ENCODE measurements at places on chromosomes 11 and 22. TPM values are rescaled to one million over a fixed set of nuclear protein-coding genes. Genes with fewer than 3 reads are reported as not detected.

DNA sequence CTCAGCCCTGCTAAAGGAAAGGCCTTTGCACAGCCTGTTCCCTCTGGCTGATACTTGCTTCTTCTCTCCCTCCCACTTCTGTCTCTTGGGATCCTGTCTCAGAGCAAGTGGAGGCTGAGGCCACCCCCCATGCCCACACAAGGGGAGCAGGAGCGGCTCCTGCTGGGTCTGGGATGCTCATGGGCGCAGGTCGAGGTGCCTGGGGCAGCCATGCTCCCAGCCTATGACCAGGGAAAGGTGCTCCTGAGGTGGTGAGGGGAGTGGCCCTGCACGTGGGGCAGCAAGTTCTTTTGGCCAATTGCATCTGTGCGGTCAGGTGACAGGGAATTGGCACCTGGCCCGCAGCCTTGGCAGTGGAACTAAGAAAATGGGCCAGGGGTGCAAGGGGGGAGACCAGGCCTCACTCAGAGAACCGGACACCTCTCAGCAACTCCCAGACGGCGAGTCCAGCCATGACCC is 1.5 kb downstream of the MAPK11 start:
- peaks cover 43% of the 10 kb centered on the region for H3K4me1 ChIP-seq
- H3K27me3 ChIP-seq: peaks cover under 1% of the 10 kb centered on the region
- DNase-seq: peak; percentile 80
- no peak overlapping the region for H3K27ac ChIP-seq
- H3K4me3 ChIP-seq: peak overlapping the region; percentile 56
- no peaks in the 10 kb centered on the region for H3K36me3 ChIP-seq

- no peak within 1 kb of the TSS for H3K27ac ChIP-seq
- peak within 1 kb of the TSS; percentile 54 for H3K4me3 ChIP-seq
- H3K27me3 ChIP-seq: peaks cover 33% of the 10 kb centered on the region
- peak; percentile 82 for DNase-seq
- H3K36me3 ChIP-seq: no peaks in the 10 kb centered on the region
- peaks cover 19% of the 10 kb centered on the region for H3K4me1 ChIP-seq
These were observed at the start of gene TMEM121B for GRCh38 chr22:17121233-17122195. TSS of gene TMEM121B (minus strand) at chr22:17121360. CDS start at chr22:17121127, 233 bp downstream.

DNA sequence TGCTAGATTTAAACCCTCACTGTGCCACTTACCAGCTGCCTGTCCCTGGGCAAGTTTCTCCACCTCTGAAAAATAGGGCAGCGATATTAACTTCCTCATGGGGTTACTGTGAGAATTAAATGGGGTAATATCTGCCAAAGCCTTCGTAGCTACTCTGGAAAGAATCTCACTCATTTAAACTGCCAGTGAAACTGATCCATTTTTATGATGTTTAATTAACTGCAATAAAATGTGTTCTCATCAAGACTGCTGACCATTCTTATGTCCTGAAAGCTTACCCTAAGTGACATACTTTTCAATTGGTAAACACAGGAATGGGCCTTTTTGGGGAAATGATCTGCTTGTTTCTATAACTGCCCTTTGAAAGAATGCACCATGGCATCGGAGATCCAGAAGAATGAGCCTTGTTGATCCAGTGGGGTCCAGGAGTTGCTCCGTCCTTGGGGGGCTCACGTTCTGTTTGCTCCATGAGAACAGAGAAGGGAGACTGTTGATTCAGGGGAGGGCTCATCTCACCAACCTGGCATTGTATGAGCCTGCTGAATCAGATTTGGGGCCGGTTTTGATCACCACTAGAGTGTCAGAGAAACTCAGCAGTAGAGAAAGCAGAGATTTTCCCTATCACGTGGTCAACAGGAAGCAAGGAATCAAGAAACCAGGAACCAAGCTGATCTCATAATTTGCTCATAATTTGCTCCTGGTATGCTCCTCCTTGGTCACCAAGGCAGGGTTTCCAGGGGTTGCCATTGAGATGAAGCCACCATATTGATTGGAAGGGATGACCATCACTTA is 7.0 kb upstream of the CCDC86 start:
- H3K27ac ChIP-seq: no peak overlapping the region
- H3K4me3 ChIP-seq: no peak overlapping the region
- no peaks in the 10 kb centered on the region for H3K36me3 ChIP-seq
- DNase-seq: no peak

DNA sequence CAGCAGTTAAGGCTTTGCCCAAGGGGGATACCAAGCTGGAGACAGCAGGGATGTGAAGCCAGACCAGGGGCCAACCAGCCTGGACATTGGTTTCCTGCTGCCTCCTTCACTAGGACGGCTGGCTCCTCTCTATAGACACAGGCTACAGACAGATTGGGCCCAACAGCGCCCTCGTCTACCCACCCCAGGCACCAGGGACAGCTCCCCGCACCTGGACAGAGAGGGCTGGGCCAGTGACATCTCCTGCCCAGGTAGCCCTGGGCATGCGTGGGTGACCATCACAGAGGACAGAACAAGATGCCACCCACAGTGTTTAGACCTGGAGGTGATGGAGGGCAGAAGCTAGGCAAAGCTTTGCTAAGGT is 1.2 kb downstream of the DKK3 start:
- peak overlapping the region; percentile 55 for H3K27ac ChIP-seq
- H3K36me3 ChIP-seq: no peaks in the 10 kb centered on the region
- H3K4me3 ChIP-seq: peak overlapping the region; percentile 57
- H3K27me3 ChIP-seq: peaks cover 15% of the 10 kb centered on the region
- H3K4me1 ChIP-seq: no peaks in the 10 kb centered on the region
- no peak for DNase-seq

- H3K27ac ChIP-seq: no peak overlapping the region
- H3K4me1 ChIP-seq: no peaks in the 10 kb centered on the region
- no peak overlapping the region for H3K4me3 ChIP-seq
- H3K36me3 ChIP-seq: peaks cover 17% of the 10 kb centered on the region
- DNase-seq: no peak
These were observed 29.0 kb downstream of the CTSC start for GRCh38 chr11:88308576-88308975.

DNA sequence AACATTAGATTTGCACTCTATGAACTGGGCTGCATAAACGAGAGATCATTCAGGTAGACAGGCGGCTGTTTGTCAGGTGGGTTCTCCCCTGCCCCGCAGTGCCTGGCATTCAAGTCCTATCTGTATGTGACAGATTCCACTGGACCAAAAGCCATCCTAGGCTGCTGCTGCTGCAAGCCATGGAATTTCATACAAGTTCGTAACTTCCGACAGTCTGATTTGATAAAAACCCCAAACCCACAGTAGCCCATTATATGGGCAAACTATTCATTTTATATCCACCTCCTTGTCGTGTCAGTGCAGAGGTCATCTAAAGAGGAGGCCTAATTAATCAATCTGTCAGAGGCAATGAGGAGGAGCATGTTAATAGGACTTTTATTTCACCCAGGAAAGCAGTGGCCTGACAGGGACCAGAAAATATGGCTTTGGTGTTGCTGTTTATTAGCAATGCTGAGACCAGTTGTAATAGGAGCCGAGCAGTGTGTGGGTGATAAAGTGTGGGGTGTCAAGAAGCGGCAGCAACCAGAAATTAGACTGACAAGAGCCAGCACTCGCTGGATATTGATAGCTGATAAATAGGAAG is 124.2 kb downstream of the ARL14EP start:
- H3K36me3 ChIP-seq: no peaks in the 10 kb centered on the region
- no peak overlapping the region for H3K27ac ChIP-seq
- H3K4me1 ChIP-seq: no peaks in the 10 kb centered on the region
- no peaks in the 10 kb centered on the region for H3K27me3 ChIP-seq

- DNase-seq: no peak
- H3K27me3 ChIP-seq: peaks cover 4% of the 10 kb centered on the region
- no peaks in the 10 kb centered on the region for H3K4me1 ChIP-seq
- no peak overlapping the region for H3K4me3 ChIP-seq
These were observed 79.0 kb downstream of the SCN3B start for GRCh38 chr11:123575441-123575840.

DNA sequence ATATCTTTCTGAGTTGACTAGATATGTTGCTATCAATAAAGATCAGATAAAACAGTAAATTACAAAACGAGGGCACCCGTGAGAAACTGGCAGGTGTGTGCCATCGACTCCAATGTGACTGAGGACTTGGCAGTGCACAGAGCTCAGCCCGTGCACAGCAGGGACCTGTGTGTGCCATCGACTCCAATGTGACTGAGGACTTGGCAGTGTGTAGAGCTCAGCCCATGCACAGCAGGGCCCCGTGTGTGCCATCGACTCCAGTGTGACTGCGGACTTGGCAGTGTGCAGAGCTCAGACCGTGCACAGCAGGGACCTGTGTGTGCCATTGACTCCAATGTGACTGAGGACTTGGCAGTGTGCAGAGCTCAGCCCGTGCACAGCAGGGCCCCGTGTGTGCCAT is 347.2 kb upstream of the B3GAT1 start:
- H3K36me3 ChIP-seq: no peaks in the 10 kb centered on the region
- H3K4me3 ChIP-seq: no peak overlapping the region
- H3K27ac ChIP-seq: no peak overlapping the region
- no peaks in the 10 kb centered on the region for H3K27me3 ChIP-seq
- no peak for DNase-seq
- no peaks in the 10 kb centered on the region for H3K4me1 ChIP-seq

DNA sequence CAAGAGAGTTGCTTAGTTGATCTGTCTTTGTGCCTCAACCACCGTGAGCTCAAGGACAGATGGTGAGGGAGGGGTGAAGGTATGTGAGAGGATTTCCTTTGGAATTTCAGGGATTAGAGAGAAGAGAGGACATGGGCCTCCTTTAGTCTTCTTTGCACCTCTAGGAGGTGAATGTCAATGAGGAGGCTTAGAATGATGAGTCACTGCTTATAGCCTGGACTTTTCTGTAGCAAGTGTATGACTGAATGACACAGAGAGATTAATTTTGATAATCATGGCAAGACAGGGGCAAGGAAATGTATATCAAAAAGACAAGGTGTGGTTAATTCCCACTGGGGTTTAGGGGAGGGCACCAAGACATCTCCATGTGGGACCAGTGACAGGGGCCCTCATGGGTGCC is 947.3 kb upstream of the TENM4 start:
- H3K4me3 ChIP-seq: no peak overlapping the region
- H3K4me1 ChIP-seq: no peaks in the 10 kb centered on the region
- DNase-seq: no peak
- H3K27me3 ChIP-seq: no peaks in the 10 kb centered on the region

- no peaks in the 10 kb centered on the region for H3K27me3 ChIP-seq
- H3K36me3 ChIP-seq: peaks cover 28% of the 10 kb centered on the region
- H3K27ac ChIP-seq: no peak overlapping the region
- no peaks in the 10 kb centered on the region for H3K4me1 ChIP-seq
These were observed 14.4 kb upstream of the PPP6R3 start for GRCh38 chr11:68446046-68446725.

DNA sequence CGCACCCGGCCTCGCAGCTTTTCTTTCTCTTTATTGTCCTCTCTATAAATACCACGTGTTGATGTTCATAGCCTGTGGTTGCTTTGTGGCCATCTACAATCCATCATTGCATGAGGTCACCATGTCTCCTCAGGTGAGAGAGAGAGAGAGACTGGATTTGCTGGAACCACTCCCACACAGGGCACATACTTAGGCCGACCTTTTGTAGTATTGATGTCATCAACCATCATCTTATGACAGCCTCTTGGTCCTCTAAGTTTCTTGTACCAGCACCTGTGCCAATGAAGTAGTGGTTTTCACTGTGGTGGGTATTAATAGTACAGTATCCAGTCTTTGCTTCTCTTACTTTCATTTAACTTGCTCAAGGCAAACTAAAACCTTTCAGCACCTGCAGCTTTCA is 22.8 kb upstream of the P2RY6 start:
- H3K27ac ChIP-seq: no peak overlapping the region
- DNase-seq: peak; percentile 4
- no peaks in the 10 kb centered on the region for H3K36me3 ChIP-seq
- no peaks in the 10 kb centered on the region for H3K4me1 ChIP-seq
- no peaks in the 10 kb centered on the region for H3K27me3 ChIP-seq
- H3K4me3 ChIP-seq: no peak overlapping the region

DNA sequence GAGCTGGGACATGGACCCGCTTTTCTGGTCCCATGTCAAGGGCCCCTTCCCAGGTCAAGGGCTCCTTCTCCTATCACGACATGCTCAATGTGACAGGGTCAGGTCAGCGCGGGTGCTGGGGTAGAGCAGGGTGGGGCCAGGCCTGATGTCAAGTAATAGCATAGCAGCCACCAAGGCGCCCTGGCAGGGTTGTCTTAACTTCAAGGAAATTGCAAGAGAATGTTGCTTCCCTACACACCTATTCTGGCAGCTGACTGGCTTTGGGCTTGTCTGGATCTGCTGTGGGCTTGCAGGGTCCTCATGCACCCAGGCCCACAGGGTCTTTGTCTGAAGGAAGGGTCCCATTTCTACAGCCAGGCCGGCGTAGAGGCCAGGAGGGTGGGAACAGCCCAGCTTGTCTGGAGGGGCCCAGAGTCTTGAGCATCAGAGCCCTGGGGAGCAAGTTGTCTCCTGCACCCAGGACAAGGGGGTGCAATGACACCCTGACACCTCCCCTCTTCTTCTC is 71.4 kb downstream of the BUD13 start:
- H3K27me3 ChIP-seq: no peaks in the 10 kb centered on the region
- H3K36me3 ChIP-seq: no peaks in the 10 kb centered on the region
- H3K27ac ChIP-seq: no peak overlapping the region
- no peaks in the 10 kb centered on the region for H3K4me1 ChIP-seq
- DNase-seq: peak; percentile 63

- peaks cover 4% of the 10 kb centered on the region for H3K27me3 ChIP-seq
- no peak overlapping the region for H3K4me3 ChIP-seq
- H3K27ac ChIP-seq: no peak overlapping the region
- DNase-seq: peak; percentile 22
- H3K4me1 ChIP-seq: peaks cover 7% of the 10 kb centered on the region
These were observed 4.0 kb upstream of the NRXN2 start for GRCh38 chr11:64726867-64727530.

DNA sequence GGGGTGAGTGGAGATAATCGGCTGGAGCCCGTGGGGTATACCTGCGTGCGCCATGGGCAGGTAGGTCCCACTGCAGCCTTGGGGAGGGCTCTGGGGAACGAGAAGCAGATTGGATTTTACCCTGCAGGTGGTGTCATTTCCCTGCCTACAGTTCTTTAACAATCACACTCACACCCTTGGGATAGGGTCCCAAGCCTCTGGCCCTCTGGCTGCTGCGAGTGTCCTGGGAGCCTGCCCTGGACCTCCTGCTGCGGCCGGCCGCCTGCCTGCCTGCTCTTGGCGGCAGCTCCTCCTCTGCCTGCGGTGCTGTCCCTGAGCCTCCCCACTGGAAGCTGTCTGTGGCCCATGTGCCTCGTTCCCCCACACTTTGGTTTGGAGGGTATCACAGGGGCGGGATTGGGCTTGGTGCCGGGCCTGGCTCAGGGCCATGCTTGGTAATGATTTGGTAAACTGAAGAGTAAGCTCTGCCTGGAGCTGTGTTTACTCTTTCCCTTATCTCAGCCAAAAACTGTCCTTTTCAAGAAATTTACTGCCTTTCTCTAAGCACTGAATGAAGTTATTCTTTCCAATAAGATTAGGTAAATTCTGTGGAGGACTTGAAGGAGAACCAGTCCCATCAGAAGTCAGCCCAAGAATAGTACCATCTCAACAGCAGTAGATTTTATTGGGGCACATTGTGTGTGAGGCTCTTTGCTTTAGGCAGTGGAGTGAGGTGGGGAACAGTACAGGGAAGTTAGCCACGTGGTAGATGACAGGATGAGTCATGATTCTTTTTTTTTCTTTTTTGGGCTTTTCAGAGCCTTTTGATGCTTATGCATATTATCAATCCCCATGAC is 53.7 kb downstream of the TBC1D22A start:
- peaks cover 23% of the 10 kb centered on the region for H3K4me1 ChIP-seq
- no peak overlapping the region for H3K27ac ChIP-seq
- no peaks in the 10 kb centered on the region for H3K27me3 ChIP-seq
- no peaks in the 10 kb centered on the region for H3K36me3 ChIP-seq

PGA5 gene
- total RNA-seq: not detected

MS4A6E gene
- total RNA-seq: not detected

MAPK1 gene
- total RNA-seq: 134 TPM

RASL10A gene
- total RNA-seq: 0.72 TPM

CASP5 gene
- 1.9 TPM for total RNA-seq

SORL1 gene
- total RNA-seq: 48.3 TPM

TMPRSS13 gene
- total RNA-seq: 9.9 TPM

TSPAN32 gene
- 12.2 TPM for total RNA-seq

SLC22A9 gene
- not detected for total RNA-seq

ME3 gene
- total RNA-seq: 24.7 TPM

CRYBA4 gene
- total RNA-seq: not detected

OR2AT4 gene
- not detected for total RNA-seq
